Activated CD8-positive, alpha-beta memory T cell treated with anti-CD3 and anti-CD28 coated beads for 48 hours (primary cell): ENCODE measurements at places on chromosomes 2 and 18.

DNA sequence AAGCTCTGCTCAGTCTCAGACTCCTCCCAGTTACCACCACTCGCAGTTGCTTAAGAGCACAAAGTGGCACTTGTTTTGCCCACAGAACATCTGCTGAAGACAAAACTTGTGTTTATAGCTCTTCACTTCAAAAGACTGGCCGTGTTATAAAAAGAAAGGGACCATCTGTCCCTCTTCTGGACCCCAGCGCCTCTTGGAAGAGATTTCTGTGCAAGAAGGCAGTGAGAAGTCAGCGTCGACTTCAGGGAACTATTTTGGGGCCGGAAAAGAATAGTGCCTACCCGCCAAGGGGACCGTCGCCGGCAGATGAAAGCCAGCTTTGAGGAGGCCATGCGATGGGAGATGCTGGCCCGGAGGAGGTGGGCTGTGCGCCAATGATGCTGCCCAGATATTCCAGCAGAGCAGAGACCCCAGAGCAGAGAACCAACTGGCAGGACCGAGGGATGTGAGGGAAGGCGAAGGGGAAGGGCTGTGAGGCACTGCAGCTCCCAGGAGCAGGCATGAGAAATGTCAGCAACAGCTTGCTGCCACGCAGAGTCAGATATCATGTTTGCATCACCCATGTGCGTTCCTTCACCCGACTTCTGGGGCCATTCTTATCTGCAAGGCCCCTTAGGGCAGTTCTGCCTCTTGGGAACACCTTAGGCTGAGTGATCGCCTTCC, 270.9 kb downstream of the ATAD2B start:
- no peak for DNase-seq

GRCh38 chr2:80141007-80141726, 163.4 kb downstream of the LRRTM1 start:
- DNase-seq = no peak

DNA sequence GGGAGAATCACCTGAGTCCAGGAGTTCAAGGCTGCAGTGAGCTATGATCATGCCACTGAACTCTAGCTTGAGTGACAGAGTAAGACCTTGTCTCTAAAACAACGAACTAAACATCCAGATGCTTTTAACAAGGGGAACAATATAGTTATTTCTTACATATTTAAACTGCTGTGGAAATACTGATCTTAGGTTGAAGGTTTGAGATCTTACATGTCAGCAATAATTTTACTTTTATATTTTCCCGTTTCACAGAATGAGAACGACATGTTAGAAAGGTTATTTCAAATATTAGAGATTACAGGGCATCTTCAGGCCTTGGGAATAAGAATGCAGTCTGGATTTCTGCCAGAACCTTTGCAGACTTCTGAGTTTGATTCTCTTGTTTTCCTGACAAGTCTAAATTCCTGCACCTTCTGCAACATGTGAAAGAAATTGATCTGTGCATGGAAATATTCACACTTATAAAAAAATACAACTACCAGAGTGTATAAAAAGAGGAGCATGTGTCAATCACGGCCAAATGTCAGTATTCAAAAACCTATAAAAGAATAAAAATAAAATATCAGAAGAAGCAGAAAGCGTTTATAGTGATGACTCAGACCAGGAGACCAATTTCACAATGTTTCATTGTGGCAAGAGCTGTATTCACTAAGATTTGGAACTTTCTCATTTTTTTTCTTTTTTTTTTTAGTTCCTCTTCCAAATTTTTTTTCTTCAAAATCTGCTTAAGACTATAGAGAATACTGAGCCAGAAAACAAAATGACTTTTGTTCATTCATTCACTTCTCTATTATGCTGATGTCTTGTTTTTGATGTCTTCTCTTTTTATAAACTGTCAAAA, 29.6 kb downstream of the COLEC12 start:
- DNase-seq = no peak

DNA sequence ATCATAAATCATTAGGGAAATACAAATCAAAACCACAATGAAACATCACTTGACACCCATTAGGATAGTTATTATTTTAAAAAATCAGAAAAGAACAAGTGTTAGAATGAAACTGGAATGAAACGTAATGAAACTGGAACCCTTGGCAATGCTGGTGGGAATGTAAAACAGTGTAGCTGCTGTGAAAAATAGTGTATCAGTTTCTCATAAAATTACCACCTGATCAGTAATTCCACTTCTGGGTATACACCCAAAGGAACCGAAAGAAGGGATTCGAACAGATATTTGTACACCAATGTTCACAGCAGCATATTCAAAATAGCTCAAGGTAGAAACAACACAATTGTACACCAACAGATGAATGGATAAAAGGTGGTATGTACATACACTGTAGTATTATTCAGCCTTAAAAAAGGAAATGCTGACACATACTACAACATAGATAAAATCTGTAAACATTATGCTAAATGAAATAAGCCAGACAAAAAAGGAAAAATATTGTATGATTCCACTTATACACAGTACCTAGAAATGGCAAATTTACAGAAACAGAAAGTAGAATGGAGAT, 27.0 kb downstream of the ROCK1 start:
- DNase-seq = no peak

DNA sequence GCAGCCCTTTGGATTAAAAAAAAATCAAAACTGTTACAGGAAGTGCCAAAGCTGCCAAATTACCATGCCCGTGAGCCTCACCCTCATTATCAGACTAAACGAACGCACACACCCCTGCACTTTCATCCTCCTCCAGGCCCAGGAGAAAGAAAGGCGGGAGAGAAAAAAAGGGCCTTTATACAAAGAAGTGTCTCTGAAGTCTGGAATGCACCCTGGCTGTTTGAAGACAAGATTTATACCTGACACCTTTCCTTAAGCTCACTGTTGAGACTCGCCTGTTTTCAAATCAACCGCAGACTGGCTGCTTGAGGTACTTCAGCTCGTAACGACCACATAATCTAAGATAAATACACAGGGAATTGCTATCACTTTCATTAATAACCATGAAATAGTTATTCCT, 31.0 kb downstream of the EDAR start:
- DNase-seq = no peak

DNA sequence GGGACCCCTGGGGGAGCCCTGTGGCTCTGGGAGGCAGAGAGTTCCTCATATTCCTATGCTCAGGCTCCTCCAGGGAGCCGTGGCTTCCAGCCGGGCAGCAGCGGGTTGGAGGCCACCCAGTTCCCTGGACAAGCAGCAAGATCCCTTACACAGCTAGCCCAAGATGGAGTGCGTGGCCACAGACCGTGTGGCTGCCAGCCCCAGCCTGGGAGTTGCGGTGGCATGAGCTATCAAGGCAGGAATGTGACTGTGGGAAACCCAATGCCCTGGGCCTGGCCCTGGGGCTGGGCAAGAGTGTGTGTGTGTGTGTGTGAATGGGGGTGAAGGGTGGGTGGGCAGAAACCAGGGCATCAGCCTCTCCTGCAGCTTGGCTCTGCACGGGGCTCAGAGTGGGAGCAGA, 130.5 kb downstream of the DYSF start:
- DNase-seq = no peak

DNA sequence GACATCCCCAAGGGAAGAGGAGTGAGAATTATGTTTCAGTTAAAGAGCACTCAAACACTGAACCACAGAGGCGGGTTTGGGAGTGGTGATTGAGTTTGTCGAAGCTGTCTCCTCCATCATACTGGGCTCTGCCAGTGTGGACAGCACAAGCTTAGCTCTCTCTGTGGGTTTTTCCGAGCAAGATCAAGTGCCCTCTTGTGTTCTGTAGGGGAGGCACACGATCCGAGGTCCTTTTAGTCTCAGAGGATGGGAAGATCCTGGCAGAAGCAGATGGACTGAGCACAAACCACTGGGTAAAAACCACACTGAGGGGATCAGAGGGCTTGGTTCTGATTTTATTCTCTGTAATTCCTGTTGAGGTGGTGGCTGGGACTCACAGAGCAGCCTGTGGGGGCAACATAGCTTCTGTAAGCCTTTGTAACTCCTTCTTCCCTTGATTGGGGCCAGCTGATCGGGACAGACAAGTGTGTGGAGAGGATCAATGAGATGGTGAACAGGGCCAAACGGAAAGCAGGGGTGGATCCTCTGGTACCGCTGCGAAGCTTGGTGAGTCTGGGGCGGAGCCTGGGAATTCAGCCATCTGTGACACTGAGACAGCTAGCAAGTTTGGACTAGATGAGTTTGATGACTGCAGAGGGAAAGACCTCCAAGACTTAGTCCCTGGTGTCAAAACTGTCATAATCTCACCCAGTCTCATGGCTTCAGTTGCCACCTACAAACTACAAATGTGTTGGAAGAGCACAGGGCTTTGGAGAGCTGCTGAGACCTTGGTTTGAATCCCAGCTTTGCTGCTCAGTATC, 2.0 kb downstream of the NAGK start:
- DNase-seq = no peak

DNA sequence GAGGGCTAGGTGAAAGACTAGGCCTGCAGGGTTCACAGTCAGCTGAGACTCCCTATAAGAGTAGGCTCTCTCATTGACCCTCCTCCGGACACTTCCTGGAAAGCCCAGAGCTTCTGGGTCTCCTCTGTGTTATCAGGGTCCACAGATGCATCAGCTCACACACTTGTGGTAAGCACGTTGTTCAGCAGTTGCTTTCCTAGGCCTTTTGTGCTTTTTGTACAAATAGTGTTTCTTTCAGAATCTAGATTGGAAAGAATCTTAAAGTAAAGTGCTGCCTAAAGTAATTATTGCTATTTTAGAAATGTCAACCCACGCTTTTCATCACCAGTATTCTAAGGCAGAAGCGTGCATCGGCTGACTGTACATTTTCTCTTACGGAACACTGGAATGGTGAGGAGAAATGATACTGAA, 15.5 kb downstream of the SLC9A2 start:
- no peak for DNase-seq

DNA sequence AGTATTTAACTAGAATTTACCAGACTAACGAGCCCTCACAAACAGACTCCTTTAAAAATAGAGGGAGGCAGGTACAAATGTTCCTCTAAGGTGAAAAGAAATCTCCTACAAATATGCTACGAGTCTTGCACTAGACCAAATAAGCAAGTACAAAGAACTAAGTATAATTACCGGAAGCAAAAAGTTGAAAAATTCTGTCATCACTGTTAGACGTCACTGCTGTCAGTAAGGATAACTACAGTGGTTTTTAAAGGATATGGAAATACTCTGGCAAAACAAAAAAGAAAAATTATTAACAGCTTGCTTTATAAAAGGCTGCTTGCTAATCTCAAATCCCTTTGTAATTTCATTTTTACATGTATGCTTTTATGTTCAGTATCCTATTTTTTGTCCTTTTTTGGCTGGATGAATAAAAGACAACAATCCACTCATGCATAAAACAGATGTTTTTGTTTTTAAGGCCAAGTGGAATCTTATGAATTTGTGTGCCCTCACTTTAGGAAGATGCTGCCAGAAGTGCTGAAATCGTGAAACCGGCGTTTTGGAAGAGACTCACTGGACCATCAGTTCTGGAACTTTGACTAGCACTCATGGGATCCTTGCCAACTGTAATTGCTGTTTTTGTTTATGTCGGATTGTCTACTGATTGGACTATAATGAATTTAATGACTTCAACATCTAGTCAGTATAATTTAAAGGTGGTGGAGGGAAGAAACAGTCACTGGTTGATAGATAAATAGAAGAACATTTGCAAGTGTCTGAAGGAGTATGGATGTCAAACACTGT, 6.7 kb downstream of the ZNF521 start:
- no peak for DNase-seq

DNA sequence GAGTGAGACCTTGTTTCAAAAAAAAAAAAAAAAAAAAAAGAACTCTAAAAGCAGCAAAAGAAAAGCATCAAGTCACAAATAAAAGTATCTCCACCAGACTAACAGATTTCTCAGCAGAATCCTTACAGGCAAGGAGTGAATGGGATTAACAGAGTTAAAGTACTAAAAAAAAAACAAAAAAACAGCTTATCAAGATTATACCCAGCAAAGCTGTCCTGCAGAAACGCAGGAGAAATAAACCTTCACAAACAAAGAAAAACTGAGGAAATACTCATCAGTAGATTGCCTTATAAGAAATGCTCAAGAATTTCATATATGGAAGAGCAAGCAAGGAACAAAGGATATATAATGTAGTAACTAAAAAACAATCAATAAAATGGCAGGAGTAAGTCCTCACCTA, 35.6 kb downstream of the USP34 start:
- no peak for DNase-seq

- no peak for DNase-seq
Observed at GRCh38 chr18:57543560-57543959, 42.9 kb downstream of the FECH start.

DNA sequence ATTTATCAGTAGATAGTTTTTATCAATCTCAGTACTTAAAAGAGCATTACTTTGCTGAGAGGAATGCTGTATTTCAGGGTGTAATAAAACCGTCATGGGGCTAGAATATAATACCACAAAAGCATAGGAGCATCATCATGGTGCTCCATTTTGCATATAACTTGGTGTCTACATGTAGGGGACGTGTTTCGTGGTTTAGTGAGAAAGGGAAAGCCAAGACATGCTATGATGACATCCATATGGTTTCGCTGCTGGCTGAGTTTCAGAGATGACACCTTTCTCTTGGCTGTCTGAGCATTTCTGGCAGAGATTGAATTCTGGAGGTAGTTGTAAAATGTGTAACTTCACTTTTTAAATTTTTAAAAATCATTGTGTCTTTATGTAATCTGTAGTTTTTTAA, 32.4 kb downstream of the WDR43 start:
- DNase-seq = no peak

DNA sequence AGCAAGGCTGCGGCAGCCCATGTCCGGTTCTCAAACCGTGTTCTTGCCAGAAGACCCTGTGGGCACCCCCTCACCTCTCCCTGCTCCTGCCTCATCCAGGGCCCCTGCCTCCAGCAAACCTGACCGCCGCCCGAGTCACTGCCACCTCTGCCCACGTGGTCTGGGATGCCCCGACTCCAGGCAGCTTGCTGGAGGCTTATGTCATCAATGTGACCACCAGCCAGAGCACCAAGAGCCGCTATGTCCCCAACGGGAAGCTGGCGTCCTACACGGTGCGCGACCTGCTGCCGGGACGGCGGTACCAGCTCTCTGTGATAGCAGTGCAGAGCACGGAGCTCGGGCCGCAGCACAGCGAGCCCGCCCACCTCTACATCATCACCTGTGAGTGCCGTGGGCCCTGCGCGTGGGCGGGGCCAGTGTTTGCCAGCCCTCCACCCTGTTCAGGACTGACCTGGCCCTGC, 32.2 kb downstream of the MTERF4 start:
- no peak for DNase-seq

GRCh38 chr2:231745303-231746038, 35.6 kb downstream of the PDE6D start:
- DNase-seq = no peak

DNA sequence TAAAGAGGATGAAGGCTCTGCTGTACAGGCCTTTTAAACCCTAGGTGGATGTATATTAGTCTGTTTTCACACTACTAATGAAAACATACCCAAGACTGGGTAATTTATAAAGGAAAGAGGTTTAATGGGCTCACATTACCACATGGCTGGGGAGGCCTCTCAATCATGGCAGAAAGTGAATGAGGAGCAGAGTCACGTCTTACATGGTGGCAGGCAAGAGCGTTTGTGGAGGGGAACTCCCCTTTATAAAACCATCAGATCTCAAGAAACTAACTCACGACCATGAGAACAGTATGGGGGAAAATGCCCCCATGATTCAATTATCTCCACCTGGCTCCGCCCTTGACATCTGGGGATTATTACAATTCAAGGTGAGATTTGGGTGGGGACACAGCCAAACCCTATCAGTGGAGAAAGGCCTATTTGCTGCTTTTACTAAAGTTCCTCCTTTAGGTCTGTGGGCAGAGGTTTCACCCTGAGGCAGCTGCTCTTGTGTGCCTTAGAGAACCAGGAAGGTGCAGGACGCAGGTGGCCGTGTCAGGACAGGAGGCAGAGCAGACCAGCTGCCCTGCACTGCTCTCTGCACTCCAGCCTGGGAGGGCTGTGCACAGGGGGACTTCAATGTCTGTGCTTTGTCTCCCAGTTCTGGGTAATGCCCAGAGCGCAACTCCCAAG, 178.8 kb upstream of the HDAC4 start:
- no peak for DNase-seq
